Smooth muscle cell of the umbilical artery (primary cell): ENCODE measurements at places on chromosomes 2 and 18. TPM values are rescaled to one million over a fixed set of nuclear protein-coding genes. Genes with fewer than 3 reads are reported as not detected.

EFHD1 gene
- total RNA-seq: not detected in 2 replicates

VSNL1 gene
- 0.09 TPM in 1 of 2 replicates, not detected in the other for total RNA-seq

DCDC2C gene
- not detected in 2 replicates for total RNA-seq

LTBP1 gene
- total RNA-seq: 358 and 406 TPM in 2 replicates

KCNE4 gene
- total RNA-seq: 12.5 and 173 TPM in 2 replicates

CAD gene
- 32.1 and 72.8 TPM in 2 replicates for total RNA-seq

HOXD11 gene
- 7.8 and 15.7 TPM in 2 replicates for total RNA-seq

EDAR gene
- total RNA-seq: not detected in 2 replicates

EVA1A gene
- 39.2 and 46.8 TPM in 2 replicates for total RNA-seq

SPC25 gene
- 0.30 and 3.6 TPM in 2 replicates for total RNA-seq
